ENCODE measurements at places on chromosomes 3 and 15.
A peak's percentile ranks its signal among the peaks of the same experiment; 100 is the strongest.

- DNase-seq, result peak; percentile 83
These were observed 121.5 kb downstream of the PTPRG start for GRCh38 chr3:61682671-61683548.

GRCh38 chr3:51717446-51717845, 10.6 kb downstream of the GRM2 start:
- no peak for DNase-seq

DNA sequence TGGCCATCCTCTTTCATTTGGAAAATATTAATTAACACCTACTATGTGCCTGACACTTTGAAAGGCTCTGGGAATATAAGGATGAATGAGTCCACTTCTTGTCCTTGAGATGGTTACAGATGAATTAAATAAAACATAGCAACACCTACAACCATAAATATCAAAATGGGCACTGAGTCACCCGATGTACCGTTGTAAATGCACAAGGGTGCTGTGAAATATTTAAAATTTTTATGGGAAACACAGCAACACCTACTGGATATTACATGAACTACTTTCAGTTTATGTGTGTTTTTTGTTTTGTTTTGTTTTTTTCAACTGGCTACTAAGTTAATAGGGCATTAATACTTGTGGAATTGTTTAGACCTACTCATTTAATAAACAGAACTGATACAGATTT, 239.0 kb upstream of the NAALADL2 start:
- DNase-seq, result peak; percentile 44

DNA sequence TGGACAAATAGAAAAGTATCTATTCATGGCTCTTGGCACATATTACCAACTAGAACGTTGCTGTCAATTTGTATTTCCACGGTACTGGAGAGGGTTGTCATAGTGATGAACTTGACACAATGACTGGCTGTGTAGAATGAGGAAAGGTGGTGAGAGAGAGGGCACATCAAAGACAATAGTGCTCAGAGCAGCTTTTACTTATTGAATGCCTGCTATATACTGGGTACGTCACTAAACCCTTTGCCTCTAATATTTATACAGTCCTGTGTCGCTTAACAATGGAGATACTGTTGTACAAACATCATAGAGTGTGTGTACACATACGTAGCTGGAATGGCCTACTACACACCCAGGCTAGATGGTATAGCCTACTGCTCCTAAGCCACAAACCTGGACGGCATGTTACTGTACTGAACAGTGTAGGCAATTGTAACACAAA, 8.3 kb downstream of the TMPRSS7 start:
- peak; percentile 29 for DNase-seq

DNA sequence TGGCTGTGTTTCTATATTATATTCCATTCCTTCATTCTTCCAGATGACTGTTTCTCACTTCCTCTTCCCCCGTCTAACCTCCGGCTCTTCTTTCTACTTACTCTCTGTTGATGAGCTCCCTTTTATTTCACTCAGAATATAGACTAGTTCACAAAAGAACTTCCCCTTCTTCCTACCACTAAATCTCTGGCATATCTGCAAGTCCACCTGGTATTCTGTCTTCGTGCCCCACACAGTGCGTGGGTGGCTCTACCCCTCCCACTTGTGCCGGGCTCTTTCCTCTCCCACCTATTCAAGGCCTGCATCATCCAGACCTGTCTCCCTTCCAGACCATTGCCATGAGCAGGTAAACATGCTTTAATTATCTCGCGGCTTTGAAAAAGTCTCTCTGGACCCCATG, 73.0 kb downstream of the SCN10A start:
- DNase-seq, result no peak

GRCh38 chr3:195123281-195123691, 147.7 kb downstream of the XXYLT1 start:
- DNase-seq, result no peak

GRCh38 chr15:81889485-81889881, 156.3 kb downstream of the MEX3B start:
- DNase-seq, result no peak

DNA sequence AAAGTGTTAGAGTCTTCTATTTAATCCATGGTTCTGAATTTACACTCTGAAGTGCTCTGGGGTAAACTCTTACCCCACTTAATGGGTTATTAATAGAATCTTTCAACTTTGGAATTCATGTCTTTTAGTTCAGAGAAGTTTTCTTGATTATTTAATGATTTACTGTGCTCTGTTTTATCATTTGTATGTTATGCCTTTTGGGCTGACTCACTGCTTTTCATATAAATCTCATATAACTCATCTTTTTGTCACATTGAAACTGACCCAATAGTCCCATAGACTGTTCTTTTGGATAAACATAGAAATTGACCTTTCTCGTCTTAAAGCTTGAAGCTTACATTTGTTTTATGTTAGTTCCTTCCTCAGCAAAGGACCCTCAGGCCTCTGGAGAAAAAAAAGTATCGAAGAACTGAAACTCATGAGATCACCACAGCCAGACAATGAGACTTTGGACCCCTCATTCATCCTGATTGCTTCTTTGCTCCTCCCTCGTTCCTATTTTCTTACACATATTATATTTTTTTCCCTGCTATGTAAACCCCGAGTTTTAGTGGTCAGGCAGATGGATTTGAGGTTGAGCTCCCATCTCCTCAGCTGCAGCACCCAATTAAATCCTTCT, 229.1 kb upstream of the CBLB start:
- no peak for DNase-seq

DNA sequence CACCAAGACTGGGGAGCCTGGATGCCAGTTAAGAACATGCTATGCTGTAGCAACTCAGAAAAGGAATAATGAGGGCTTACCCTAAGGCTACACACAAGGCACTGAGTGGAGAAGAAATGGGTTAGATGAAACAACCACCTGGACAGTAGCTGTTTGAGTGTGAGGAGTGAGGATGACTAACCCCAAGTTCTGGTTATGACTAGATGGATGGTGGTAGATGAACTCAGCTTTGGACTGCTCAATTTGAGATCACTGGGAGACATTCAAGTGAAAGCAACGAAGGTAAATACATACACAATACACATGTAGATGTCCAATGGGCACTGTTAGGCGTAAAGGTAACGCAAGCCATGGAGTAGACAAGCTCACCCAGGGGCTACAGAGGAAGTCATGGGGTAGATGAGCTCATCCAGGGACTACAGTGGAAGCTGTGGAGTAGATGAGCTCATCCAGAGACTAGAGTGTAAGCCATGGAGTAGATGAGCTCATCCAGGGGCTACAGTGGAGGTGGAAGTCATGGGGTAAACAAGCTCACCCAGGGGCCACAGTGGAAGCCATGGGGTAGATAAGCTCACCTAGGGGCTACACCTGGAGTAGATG, 98.3 kb downstream of the ANO10 start:
- DNase-seq, result peak; percentile 42

DNA sequence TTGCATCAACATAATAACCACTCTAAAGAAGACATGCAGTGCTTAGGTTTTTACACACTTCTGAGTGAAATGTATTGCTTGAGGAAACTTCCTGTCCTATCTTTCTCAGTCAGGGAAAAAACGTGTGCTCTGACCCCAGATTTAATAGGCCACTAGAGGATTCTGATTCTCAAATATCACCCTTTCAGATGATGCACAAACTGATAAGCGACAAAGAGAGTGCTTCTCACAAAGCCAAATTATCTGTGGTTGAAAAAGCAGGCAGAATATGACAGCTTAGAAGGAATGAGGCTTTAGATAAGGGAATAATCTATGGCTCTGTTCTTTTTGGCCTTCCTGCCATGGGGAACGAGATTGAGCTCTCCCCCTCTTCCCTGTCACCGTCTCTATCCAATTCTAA, 583.4 kb upstream of the SGO1 start:
- no peak for DNase-seq

- peak; percentile 96 for DNase-seq
These were observed 98.6 kb downstream of the TPRG1 start for GRCh38 chr3:189270248-189270832.

GRCh38 chr3:23372285-23372684, 169.2 kb downstream of the UBE2E2 start:
- DNase-seq, result no peak

- DNase-seq, result no peak
These were observed 328.0 kb downstream of the KCNH8 start for GRCh38 chr3:19476281-19476680.

- no peak for DNase-seq
These were observed 23.6 kb upstream of the DUSP7 start for GRCh38 chr3:52079958-52080357.

DNA sequence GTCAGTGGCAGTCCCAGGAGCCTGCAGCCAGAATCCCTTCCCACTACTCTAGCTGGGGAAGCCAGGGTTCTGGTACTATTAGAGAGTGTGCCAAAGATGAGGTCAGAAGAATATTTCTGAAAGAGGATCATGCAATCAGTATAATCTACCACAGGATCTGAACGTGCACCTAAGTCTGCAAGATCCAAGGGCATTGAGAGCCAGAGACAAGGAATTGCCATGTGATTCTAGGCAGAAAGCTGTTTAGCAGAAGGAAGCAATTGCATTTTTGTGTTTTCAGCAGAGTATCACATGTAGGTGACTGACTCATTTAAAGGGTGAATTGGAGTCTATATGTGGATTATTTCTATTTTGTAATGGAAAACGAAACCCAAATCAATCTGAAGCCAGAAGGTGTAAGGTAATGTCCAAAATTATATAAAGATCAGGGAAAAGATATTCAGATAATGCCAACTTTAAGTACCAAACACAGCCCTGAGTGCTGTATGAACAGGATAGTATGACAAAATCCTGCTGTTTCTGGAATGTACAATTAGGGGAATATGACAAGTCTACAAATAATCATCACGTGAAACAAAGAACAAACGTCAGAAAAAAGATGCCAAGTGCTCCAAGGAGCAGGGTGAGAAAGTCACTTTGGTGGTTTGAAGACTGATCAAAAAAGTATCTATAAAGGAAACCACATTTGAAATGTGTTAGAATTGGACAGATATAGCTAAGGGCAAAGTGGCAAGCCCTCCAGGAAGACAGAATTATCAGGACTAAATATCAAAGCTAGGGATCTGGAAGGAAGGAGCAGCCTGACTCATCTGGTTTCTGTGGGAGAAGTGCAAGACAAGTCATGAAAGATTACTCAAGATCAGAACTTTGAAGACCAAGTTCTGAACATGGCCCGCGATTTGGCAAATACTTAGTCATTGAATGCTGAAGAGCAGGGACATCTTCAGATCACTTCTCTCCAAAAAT, 1036.6 kb downstream of the NTRK3 start:
- DNase-seq, result peak; percentile 88

GRCh38 chr15:70863450-70864218, 9.7 kb upstream of the LARP6 start:
- peak; percentile 90 for DNase-seq

GRCh38 chr3:160001850-160002623, 13.4 kb downstream of the IL12A start:
- DNase-seq, result peak; percentile 19

GRCh38 chr3:16608816-16609215, 3.6 kb upstream of the DAZL start:
- no peak for DNase-seq

DNA sequence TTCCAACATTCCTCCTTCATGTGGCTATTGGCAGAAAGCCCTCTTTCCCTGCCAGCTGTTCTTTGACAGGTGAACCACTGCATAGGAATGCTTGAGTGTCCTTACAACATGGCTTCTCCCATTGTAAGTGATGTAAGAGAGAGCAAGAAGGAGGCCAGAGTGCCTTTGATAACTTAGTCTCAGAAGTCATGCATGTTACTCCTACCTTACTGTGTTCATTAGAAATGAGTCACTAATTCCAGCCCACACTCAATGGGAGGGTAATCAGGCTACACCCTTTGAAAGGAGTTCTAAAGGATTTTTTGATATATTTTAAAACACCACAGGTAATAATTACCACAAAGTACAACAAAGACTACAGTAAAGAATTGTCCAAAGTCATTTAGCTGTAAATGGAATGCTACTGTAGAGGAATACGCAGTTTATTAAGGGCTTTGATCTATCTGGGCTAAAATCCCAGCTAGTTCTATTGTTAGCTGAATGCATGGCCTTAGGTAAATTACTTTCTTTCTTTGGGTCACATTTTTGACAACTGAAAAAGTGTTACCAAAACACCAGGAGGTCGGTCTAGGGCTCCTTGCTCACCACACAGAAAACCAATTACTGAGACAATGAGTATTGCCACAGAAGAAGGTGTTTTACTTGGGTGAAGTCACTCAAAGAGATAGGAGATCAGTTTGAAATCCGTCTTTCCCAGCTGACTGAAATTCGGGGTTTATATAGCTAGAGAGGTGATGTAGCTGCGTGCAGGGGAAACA, 154.9 kb downstream of the GRM7 start:
- DNase-seq, result no peak

- DNase-seq, result no peak
These were observed 4.6 kb upstream of the NIT2 start for GRCh38 chr3:100329800-100330489.

DNA sequence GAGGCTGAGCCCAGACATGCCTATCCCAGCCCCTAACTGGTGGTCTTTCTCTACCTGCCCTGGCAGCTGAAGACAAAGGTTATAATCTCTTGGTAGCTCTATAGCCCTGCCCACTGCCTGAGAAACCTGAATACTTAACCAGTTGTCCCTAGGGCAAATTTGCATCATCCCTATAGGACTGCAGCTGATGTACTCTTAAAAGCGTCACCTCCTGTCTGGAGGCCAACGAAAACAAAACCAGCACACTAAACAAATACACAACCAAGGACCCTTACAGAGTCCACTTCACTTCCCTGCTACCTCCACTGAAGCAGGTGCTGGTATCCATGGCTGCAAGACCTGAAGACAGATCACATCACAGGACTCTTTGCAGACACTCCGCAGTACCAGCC, 98.0 kb downstream of the KCNAB1 start:
- DNase-seq, result peak; percentile 89

- no peak for DNase-seq
These were observed 539 bp upstream of the PLCL2 start for GRCh38 chr3:16884084-16884747.

DNA sequence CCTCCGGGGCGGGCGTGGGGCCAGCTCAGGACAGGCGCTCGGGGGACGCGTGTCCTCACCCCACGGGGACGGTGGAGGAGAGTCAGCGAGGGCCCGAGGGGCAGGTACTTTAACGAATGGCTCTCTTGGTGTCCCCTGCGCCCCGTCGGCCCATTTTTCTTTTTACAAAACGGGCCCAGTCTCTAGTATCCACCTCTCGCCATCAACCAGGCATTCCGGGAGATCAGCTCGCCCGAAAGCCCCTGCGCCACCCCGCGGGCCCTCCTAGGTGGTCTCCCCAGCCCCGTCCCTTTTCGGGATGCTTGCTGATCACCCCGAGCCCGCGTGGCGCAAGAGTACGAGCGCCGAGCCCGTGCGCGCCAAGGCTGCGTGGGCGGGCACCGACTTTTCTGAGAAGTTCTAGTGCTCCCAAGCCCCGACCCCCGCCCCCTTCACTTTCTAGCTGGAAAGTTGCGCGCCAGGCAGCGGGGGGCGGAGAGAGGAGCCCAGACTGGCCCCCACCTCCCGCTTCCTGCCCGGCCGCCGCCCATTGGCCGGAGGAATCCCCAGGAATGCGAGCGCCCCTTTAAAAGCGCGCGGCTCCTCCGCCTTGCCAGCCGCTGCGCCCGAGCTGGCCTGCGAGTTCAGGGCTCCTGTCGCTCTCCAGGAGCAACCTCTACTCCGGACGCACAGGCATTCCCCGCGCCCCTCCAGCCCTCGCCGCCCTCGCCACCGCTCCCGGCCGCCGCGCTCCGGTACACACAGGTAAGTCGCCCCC, at the start of gene THBS1:
THBS1 (plus strand) TSS at position 595 of the 757 bp plus-strand sequence. CDS start 779 bp downstream, outside the sequence.
- peak; percentile 88 for DNase-seq
